ENCODE measurements at places on chromosomes 1 and 21.

DNA sequence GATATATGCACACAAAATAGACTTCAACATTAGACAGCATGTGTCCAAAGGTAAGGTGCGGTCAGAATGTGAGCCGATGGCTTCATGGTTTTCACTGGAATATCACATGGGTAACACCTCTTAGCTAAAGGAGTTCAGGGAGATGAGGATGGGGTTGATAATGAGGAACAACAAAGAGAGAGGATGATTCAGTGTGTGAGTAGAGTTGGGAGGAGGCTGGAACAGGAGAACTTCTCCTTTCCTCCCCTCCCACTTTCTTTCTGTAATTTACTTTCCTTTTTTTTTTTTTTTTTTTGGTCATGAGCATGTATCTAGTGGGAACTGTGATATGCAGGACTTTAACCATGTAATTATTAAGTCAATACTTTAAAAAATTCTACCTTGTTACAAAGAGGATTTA is 99.4 kb downstream of the FASLG start:
- no peak for DNase-seq

DNA sequence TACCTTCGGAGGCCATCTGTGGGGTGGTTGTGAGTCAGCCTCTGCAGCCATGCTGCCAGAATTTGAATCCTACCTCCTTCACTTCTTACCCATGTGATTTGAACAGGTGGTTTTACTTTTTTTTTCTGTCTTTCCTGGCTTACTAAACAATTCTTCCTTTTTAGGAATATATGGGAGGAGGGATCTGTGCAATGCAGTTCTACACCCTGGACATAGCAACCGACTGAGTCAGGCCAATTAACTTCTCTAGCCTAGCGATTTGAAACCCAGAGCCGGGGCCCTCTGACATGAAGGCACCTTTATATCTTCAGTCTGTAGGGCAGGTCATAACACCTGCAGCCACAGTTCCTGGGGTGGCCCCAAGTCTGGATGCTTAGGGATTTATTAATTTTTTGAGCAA is 83.6 kb downstream of the ST6GALNAC3 start:
- DNase-seq, result no peak

GRCh38 chr1:53147174-53147573 is 4.7 kb upstream of the SLC1A7 start:
- DNase-seq, result no peak

GRCh38 chr1:115757326-115757725 is 11.2 kb downstream of the CASQ2 start:
- no peak for DNase-seq

- no peak for DNase-seq
These were observed 998 bp upstream of the TTC34 start for GRCh38 chr1:2802421-2802961.

- DNase-seq, result no peak
These were observed 6.2 kb upstream of the FAM76A start for GRCh38 chr1:27719286-27720251.

- no peak for DNase-seq
These were observed 1.1 kb downstream of the ADGRL2 start for GRCh38 chr1:81801651-81802456.

- DNase-seq, result no peak
These were observed 20.2 kb downstream of the LDLRAP1 start for GRCh38 chr1:25563330-25564215.

DNA sequence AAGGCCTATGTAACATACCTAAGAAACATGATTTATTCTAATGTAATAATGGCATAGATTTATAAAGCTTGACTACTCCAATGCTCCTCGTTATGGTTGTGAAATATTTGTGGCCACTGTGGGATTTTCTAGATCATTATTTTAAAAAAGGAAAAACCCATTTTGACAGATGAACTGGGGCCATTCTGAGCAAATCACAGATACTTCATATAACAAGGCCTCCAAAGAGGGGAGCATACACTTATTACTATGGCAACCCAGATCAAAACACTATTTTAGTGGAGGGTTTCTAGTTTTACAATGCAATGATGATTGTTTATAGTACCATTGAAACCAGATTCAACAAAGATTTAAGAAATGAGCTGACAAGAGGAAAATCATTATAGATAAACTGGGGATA is 346.6 kb downstream of the ZNF326 start:
- no peak for DNase-seq

GRCh38 chr1:17414022-17414421 is 25.5 kb downstream of the RCC2 start:
- no peak for DNase-seq
